SJCRH30 (cell line): ENCODE measurements at places on chromosomes 2 and 18. TPM values are rescaled to one million over a fixed set of nuclear protein-coding genes. Genes with fewer than 3 reads are reported as not detected.

GRCh38 chr2:181317511-181317910 lies 139.7 kb upstream of the ITGA4 start:
- no peak for DNase-seq

- DNase-seq: no peak
These were observed 3.6 kb upstream of the ASAP2 start for GRCh38 chr2:9203006-9203405.

GRCh38 chr2:49978341-49978740 lies 824.0 kb upstream of the FSHR start:
- no peak for DNase-seq

- DNase-seq: no peak
These were observed 86.0 kb downstream of the NRP2 start for GRCh38 chr2:205768341-205768740.

Gene RND3
- 31.7 and 43.4 TPM in 2 replicates for total RNA-seq

DNA sequence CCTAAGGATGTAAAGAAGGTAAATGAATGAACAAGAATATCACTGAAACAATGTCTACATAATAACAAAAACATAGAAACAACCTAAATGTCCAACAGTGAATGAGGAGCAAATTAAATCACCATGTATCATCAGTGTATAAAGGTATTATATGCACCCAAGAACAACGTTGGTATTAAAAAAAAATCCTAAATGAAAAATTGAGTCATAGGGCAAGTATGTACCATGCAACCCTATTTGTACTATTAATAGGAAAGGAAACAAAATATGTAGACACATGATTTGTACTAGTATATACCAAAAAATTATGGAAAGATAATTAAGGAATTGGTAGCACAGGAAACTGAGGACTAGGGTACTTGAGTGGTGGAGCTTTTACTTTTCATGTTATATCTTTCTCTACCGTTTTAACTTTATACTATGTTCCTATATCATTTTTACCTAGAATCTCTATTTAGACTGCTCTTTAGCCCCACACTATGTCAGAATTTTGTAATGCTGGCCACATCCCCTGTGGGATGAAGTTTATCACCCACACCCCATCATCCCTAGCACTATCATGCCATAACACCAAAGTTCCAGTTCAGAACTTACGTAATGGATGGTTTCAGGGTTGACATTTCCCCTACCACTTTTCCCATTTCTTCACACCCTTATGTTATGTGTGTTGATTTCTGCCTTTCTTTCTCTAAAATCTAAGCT lies 25.6 kb downstream of the IKZF2 start:
- no peak for DNase-seq

DNA sequence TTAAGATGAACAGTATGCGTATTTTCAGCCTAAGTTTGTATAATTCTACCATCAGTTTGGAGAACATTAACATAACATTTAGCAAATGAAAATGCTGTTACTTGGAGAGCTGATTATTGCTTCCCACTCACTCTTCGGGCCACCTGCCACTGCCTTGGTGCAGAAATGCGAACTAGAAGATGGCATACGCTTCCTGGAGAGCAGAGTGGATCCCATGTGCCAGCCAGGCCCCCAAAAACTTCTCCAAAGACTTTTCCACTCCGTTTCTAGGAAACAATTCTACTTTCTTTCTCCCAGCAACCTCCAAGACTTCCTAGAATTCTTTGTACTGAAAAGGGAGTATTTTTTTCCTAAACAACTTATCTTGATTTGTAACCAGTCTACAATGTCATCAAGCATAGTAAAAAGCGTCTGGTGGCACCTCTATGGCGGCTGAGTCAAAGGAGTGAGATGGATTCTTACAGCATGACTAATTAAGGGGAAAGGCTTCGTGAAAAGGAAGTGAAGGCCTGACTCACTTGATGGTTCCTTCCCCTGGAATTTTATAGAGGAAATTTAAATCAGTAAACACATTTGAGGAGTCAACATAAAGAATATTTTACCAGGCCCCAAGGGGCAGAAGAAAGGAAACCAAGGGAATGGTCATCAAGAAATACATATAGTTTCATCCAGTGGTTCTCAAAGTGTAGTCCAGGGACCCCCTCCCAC lies 36.6 kb downstream of the FEZ2 start:
- peak; percentile 19 for DNase-seq

Gene NUP35
- total RNA-seq: 49.1 and 52.6 TPM in 2 replicates

GRCh38 chr2:13230221-13230620 lies 513.5 kb downstream of the TRIB2 start:
- no peak for DNase-seq

DNA sequence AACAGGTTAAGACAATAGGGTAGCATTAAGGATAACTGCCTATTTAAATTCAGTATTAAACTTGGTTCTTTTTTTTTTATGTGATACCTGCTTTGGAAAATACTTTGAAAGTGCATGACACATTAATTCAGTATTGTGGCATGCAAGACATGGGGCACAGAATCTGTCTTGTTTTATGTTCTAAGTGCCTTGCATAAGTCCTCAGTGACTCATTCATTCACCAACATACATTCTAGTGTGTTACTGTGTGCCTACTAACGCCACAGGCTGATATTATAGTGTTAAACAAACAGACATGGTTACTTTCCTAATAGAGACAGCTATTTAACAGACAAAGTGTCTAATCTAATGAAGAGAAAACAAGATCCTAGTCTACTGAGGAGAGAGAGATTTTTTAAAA lies 91.7 kb downstream of the GCA start:
- DNase-seq: no peak

- DNase-seq: no peak
These were observed 243.5 kb downstream of the CDH7 start for GRCh38 chr18:65994302-65994701.

- DNase-seq: no peak
These were observed 3.8 kb downstream of the MRPL30 start for GRCh38 chr2:99184811-99185210.

Gene CFAP53
- 0.08 TPM in 1 of 2 replicates, not detected in the other for total RNA-seq

DNA sequence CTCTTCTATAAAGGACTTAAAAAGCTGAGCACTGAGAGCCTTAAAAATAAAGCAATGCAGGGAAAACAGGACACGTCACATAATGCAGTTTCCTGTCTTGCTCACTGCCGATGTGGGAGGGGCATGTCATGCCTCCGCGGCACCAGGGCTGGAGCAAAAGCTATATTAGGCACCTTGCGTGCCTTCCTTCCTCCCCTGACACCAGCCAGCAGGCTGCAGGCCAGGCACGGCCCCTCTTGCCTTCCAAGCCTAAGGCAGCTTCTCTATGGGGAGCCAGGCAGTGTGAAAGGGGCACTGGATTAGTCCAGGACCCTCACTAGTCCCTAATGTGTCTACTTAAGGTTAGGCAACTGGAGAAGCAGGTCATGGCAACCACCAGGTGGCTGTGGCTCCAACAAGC lies 26.3 kb downstream of the MRPL35 start:
- no peak for DNase-seq

- peak; percentile 54 for DNase-seq
These were observed 3.2 kb downstream of the UBXN4 start for GRCh38 chr2:135744760-135745314.

DNA sequence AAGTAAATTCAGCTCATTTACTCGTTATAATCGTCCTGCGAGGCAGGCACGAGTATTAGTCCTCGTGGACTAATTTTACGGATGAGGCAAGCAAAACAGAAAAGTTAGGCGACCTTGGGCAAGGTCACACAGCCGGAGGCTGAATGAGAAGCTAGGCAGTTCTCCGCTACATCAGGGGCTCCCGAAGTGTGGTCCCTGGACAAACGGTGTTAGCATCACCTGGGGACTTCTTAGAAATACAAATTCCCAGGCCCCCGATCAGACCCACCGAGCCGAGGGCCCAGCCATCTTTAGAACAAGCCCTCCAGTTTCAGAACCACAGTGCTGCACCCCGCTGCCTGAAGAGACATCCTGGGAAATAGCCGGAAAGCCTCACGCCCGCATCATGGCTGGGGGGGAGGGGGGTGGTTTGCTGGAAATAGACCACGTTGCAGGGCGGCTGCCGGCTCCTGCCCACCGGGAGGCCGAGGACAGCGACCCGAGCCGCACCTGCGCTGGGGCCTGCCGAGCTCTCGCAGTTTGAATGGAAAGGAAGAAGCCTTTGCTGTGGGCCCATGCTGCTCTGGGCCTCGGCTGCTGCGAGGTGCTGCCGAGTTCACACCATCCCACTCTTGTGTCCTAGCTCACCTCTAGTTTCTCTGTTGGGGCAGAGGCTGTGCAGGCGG lies 72.2 kb downstream of the TFCP2L1 start:
- DNase-seq: no peak

Gene CXCR1
- not detected in 2 replicates for total RNA-seq

GRCh38 chr2:198702796-198703195 lies 754.9 kb downstream of the SATB2 start:
- DNase-seq: no peak

- no peak for DNase-seq
These were observed 62.4 kb downstream of the MAPK4 start for GRCh38 chr18:50622320-50622719.

Gene SAG
- total RNA-seq: not detected in 2 replicates

Gene EFR3B
- 4.0 and 4.2 TPM in 2 replicates for total RNA-seq

DNA sequence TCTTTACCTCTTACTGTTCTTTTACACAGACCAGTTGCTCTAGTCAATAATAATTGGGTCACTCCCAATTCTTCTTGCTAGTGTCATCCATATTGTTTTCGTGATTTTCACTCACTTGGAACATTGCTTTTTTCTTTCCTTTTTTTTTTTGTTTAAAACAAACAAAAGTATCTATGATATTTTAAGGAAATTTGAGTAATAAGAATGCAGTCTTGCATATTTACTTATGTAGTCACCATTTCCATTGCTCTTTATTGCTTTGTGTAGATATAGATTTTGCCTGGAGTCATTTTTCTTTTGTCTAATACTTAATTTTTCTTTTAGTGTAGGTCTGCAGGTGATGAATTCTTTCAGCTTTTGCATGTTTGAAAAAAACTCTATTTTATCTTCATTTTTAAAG lies 71.9 kb downstream of the WDR7 start:
- no peak for DNase-seq

Gene ATP8B1
- not detected in 2 replicates for total RNA-seq

- DNase-seq: no peak
These were observed 19.8 kb downstream of the HDAC4 start for GRCh38 chr2:239380831-239381708.

Gene CPS1
- total RNA-seq: 26.4 and 28.3 TPM in 2 replicates

Gene SERPINB3
- not detected in 2 replicates for total RNA-seq

- DNase-seq: no peak
These were observed 281.8 kb upstream of the TCF4 start for GRCh38 chr18:55869556-55870501.

GRCh38 chr2:170359466-170359865 lies 181.5 kb downstream of the MYO3B start:
- DNase-seq: no peak

DNA sequence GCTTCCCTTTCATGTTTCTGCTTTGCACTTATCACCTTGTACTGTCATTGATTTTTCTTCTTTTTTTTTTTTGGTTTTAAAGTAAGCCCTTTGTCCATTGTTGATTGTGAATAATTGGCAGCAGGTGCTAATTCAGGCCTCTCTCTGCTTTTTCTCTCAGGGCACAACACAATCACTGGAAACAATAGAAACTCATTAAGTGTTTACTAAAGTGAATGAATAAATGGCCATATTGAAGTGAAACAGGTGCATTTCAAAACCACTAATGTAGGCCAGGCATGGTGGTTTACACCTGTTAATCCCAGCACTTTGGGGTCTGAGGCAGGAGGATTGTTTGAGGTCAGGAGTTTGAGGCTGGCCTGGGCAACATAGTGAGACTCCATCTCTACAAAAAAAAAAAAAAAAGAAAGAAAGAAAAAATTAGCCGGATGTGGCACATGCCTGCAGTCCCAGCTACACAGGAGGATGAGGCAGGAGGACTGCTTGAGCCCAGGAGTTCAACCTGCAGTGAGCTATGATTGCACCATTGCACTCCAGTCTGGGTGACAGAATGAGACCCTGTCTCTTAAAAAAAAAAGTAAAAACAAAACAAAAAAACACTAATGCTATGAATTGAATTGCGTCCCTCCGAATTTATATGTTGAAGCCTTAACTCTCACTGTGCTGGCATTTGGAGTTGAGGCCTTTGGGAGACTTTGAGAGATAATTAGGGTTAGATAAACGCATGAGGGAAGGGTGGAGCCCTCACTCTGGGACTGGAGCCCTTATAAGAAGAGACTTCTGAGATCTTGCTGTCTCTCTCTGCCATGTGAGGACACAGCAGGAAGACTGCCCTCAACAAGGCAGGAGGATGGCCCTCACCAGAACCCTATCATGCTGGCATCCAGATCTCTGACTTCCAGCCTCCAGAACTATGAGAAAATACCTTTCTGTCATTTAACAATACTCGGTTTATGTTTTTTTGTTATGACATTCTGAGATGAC lies 19.9 kb downstream of the SLC38A11 start:
- DNase-seq: no peak

GRCh38 chr2:238336151-238336550 lies 15.8 kb downstream of the TRAF3IP1 start:
- no peak for DNase-seq

DNA sequence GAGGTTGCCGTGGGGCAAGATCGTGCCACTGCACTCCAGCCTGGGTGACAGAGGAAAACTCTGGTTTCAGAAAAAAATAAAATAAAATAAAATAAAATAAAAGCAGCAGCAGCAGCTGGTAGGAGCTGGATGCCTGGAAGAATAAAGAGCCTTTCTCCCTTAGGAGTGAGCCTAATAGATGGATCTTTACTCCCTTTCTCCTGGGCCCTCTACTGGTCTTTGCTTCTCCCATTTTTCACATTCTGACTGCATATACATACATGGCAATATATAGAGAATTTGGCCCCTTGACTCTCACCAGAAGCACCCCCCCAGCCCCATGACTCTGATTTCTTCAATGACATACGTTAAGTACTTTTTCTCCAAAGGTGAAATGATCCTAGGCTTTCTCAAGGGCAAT lies 9.8 kb upstream of the MALT1 start:
- DNase-seq: no peak

DNA sequence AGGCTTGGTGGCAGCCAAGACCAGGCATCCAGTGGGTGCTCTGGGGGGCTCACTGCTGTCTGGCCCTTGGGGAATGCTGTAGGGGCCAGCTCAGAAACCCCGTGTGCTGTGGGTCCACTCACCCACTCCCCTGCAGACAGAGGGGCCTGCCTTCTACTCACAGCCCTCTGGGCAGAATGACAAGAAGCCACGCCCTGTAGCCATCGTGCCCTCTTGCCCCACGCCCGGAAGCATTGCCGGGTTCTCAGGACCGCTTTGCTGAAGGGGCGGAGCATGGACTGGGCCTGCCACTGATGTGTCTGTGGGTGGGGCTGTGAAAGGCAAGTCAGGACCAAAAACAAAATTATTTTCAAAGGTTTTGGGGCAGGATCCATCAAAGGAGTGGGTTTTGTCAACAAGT lies 27.8 kb downstream of the GLI2 start:
- DNase-seq: no peak

DNA sequence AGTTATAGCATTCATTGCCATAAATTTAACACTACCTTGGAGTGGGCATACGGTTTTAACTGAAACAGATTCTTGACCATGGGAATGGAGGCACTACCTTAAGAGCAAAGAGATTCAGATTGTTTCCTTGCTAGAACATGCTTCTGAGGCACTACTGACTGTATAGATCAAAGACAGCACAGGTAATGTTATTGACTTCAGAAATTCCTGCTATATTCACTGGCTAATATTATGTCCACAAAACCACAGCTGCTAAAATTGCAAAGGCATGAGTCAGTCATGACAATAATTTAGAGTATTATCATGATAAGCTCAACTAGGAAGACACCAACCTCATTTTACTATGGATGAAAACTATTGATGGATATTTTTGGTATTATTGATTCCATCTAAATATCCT lies 39.4 kb downstream of the SLC8A1 start:
- no peak for DNase-seq

Gene FAM237A
- not detected in 2 replicates for total RNA-seq

Gene WDFY1
- 76.8 and 82.0 TPM in 2 replicates for total RNA-seq

GRCh38 chr18:23020555-23021294 lies 87.6 kb downstream of the RBBP8 start:
- DNase-seq: no peak

Gene FBLN7
- 0.04 TPM in 1 of 2 replicates, not detected in the other for total RNA-seq

Gene RAPGEF4
- total RNA-seq: 5.1 and 6.1 TPM in 2 replicates
